Activated T-cell treated with anti-CD3 and anti-CD28 coated beads, Interleukin-2, amount 50 U/mL, for 48 hours (primary cell): ENCODE measurements at places on chromosomes 16 and 17.

GRCh38 chr16:2285731-2286191, 17.8 kb upstream of the RNPS1 start:
- no peak for DNase-seq

GRCh38 chr17:82723169-82723807, 6.8 kb downstream of the FN3KRP start:
- no peak for DNase-seq

GRCh38 chr16:15799851-15800495, 56.9 kb downstream of the MYH11 start:
- no peak for DNase-seq

- DNase-seq: no peak
Observed at GRCh38 chr17:77907497-77908461, 50.7 kb upstream of the TNRC6C start.

GRCh38 chr17:13546851-13547250, 54.9 kb downstream of the HS3ST3A1 start:
- no peak for DNase-seq

GRCh38 chr17:56740481-56740880, 93.2 kb downstream of the C17orf67 start:
- DNase-seq: no peak

DNA sequence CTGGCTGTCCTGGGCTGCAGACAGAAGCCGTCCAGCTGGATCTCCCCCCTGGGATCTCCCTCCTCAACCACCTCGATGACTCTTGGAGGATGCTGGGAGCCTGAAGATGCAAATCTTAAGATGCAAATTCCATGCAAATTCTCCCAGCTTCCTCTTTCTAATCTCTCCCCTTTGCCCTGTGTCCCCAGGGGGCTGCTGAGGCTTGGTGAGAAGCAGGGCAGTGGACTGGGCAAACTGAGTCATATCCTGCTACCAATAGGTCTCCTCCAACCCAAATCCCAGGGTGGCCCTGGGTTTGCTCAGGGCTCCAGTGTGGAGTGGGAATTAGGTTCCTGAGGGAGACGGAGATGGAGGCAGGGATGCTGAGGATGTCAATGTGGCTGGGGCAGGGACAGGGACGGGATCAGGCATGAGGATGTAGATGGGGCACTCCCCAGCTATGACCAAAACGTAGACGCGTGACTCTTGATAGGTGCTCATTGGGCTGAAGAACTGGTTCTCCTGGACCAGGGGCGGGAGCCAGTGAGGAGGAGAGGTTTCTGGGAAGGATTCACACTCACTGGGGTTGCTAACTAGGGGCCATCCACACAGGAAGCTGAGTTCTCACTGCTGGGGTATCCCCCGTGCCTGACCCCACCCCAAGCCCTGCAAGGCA, 3.6 kb upstream of the ALOX12B start:
- DNase-seq: no peak

DNA sequence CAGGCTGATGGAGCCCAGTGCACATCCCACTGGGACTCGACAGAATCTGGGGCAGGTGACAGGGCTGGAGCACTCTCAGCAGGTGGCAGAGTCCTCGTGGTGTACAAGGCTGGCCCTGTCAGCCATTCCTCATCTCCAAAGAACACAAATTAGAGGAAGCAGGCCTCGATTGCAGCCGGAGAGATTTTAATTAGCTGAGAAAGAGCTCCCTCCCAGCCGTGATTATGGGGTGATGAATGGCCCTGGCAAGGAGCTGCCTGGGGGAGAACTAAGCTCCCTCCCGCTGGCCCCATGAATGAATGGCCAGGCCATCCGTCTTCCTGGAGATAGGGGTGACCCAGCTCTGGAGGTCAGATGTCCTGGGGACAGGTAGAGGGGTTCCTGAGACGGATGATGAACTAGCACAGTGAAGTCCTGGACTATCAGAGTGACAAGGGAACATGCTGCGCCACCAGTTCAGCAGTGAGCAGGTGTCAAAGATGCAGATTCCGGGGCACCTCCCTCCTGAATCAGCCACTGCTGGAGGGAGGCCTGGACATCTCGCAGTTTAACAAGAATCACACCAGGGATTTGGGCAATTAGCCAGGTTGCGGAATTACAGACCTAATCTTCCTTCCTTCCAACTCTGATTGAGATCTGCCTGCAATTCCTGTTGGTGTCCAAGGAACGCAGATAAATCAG, 35.5 kb downstream of the PIMREG start:
- no peak for DNase-seq
